ENCODE measurements at places on chromosomes 7 and 10.
A peak's percentile ranks its signal among the peaks of the same experiment; 100 is the strongest.

DNA sequence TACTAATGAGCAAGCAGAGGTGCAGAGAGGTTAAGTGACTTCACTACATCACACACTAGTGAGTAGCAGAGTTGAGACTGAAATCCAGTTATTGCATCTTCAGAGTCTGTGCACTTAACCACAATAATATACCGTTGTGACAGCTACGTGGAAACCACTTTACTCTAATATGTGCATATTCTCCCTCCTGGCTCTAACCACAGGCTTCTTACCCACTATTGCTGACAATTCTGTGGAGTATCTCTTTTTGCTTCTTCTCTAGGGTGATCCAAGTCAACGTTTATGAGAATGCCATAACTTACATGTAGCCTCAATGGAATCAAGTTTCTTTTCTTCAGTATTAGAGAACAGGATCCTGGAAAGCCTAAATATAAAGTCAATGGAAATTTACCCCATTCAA is 64.2 kb upstream of the MEOX2 start:
- no peak for DNase-seq

DNA sequence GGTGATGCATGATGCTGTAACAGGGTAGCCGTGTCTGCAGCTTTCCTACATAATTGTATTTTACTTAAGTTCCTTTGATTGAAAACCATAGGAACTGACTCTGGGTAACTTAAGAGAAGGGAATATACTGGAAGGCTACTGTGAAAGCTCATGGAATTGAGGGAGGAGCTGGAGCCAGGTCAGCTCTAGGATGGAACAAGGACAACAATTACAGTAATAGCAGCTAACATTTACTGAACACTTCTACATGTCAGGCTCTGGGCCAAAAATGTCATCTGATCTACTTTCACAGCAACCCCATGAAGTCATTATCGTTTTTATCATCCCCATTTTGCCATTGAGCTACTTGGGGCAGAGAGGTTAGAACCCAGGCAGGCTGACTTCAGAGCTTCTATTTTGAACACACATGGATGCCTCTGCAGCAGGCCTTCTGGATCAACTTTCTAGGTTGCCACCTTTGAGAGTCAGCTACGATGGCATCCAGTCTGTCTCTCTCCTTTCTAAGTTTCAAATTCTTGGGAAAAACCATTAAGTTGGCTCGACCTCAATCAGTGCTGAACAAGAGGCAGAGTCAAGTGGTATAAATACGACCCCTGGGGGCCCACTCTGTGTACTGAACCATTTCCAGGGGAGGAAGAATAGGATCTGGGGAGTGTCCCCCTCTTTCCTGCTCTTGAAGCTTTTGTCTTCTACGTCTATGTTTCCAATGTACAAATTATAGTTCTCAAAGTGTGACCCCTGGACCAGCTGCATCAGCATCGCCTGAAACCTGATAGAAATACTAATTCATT is 272.3 kb upstream of the PLPP4 start:
- no peak for DNase-seq

DNA sequence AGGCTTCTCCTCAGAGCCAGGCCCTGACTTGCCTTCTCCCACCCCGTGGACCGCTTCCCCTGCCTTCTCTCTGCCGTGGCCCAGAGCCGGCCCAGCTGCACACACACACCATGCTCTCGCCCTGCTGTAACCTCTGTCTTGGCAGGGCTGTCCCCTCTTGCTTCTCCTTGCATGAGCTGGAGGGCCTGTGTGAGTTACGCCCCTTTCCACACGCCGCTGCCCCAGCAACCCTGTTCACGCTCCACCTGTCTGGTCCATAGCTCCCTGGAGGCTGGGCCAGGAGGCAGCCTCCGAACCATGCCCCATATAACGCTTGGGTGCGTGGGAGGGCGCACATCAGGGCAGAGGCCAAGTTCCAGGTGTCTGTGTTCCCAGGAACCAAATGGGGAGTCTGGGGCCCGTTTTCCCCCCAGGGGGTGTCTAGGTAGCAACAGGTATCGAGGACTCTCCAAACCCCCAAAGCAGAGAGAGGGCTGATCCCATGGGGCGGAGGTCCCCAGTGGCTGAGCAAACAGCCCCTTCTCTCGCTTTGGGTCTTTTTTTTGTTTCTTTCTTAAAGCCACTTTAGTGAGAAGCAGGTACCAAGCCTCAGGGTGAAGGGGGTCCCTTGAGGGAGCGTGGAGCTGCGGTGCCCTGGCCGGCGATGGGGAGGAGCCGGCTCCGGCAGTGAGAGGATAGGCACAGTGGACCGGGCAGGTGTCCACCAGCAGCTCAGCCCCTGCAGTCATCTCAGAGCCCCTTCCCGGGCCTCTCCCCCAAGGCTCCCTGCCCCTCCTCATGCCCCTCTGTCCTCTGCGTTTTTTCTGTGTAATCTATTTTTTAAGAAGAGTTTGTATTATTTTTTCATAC is 38.0 kb downstream of the LIMK1 start:
- no peak for DNase-seq

GRCh38 chr7:24831240-24831639 is 74.0 kb upstream of the GSDME start:
- no peak for DNase-seq

GRCh38 chr7:46157404-46157803 is 236.3 kb upstream of the IGFBP3 start:
- DNase-seq, result no peak

DNA sequence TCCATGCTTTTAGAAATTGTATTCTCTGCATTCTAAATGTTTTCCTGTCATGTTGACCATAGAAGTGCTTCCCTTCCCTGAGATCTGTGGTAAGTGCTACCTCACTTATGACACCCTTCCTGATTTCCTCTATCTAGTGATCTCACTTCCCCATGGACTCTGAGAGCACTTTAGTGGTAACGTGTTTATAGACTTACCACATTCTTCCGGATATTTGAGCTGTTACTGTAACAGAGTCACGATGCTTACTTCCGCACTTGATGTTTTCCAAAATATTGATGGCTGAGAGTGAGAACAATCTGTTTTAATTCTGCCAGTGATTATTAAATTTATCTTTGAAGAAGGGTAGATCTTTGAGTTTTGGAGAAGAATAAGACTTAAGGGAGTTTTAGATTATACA is 60.1 kb upstream of the NAMPT start:
- no peak for DNase-seq

DNA sequence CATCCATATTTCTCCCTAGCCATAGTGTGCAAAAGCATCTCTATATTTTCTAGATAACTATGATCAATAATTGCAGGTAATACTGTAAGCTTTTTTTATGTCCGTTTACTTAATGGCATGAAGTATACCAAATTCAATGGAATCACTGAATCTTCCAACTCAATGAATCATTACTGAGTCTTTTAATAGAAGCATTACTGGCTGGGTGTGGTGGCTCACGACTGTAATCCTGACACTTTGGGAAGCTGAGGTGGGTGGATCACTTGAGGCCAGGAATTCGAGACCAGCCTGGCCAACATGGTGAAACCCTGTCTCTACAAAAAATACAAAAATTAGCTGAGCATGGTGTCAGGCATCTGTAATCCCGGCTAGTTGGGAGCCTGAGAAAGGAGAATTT is 372.5 kb downstream of the BMPER start:
- DNase-seq, result no peak

GRCh38 chr10:87928996-87929395 is 65.6 kb downstream of the PTEN start:
- DNase-seq, result no peak

DNA sequence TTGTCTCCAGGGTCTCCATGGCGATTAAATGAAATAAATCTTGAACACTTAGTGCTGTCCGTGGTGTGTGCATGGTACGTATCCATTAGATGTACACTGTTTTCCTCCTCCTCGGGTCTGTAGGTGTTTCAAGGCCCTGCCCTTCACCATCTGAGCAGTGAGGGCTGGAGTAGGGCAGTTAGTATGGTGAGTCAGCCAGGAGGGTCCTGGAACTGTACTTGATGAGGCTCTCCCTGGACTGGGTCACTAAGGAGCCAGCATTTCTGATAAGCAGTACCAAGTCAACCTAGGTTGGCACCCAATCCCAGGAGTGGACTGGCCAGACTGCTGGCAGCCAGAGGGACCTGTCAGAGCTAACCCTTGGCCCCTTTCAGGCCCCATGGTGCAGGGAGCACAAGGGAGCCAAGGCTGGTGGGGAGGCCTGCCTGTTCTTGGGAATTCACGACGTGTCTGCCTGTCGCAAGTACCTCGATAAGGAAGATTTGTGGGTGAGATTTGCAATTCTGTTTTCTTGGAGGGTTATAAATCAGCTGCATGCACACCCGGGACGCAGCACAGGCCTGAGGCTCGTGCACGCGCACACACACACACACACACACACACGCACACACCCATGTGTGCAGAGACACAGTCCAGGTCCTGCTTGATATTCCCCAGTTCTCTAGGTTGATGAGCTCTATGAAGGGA is 114.2 kb downstream of the ZMIZ1 start:
- DNase-seq, result no peak

DNA sequence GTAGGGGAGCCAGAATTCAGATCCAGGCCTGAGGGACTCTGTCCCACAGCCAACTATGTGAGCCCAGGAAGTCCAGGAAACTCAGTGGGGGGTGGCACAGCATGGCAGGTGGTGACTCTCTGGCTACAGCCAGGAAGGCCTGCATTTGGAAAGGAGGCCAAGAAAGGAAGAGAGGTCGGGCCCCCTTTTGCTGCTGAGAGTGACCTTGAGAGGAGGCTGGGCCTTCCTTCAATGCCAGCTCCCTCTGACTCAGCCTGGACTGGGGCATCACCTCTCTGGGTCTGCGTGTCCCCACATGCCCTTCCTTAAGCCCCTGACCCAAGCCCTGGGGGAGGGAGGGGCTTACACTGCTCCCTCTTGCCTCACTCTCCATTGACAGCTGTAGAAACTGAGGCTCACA is 6.4 kb upstream of the MYL10 start:
- DNase-seq, result no peak

DNA sequence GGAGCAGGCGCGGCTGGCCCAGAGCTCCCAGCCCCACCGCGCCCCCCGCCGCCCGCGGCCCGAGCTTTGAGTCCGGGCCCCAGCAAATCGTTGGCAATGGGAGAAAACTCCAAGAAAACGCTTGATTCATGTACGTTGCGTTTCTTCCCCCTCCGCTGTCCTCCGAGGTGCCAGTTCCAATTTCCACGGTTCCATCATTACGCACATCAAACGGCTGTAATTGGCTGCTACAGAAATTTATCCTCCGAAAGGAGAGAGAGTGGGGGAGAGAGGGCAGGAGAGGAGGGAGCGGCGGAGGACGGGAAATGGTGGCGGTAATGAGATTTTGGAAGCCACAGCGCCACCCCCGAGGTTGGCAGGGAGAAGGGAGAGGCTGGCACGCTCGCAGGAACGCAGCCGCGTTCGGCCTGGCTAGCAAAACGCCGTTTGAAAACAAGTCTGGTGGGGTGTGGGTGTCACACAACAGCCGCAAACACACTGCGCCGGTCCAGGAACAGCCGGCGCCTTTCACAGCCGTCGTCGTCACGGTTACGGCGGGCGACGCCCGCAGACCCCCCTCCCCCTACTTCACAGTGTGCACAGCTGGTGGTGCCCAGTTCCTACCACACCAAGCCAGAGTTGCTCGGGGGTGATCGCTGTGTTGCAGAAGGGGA is 57.5 kb downstream of the UNCX start:
- DNase-seq, result peak; percentile 5

GRCh38 chr10:72612203-72612826 is 13.6 kb downstream of the MICU1 start:
- no peak for DNase-seq

DNA sequence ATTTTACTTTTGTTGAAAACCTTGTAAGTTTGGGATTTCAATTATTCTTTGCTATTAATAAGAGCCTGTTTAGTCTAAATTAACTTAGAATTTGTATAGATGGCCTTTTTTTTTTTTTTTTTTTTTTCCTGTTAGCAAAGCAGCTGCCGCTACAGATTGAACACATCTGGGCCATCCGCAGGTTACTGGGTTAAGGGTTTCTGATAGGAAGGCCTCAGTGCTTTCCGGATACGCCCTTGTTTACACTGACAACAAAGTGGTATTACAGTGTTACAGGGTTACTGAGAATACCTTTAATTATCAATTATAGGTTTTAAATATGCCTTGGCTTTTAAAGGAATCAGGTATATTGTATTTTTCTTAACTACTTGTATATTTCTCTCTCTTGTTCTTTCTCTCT is 76.8 kb downstream of the PTN start:
- DNase-seq, result no peak

Measured in stimulated activated CD8-positive, alpha-beta memory T cell treated with anti-CD3 and anti-CD28 coated beads, Interleukin-7, amount 100 ng/mL, for 1 hour (primary cell).